Stimulated activated CD4-positive, alpha-beta T cell treated with anti-CD3 and anti-CD28 coated beads, Interleukin-2, amount 100 ng/mL, for 48 hours (primary cell): ENCODE measurements at places on chromosomes 13 and 19.

- DNase-seq = no peak
Measured at GRCh38 chr19:39935364-39935661, 879 bp upstream of the FCGBP start.

DNA sequence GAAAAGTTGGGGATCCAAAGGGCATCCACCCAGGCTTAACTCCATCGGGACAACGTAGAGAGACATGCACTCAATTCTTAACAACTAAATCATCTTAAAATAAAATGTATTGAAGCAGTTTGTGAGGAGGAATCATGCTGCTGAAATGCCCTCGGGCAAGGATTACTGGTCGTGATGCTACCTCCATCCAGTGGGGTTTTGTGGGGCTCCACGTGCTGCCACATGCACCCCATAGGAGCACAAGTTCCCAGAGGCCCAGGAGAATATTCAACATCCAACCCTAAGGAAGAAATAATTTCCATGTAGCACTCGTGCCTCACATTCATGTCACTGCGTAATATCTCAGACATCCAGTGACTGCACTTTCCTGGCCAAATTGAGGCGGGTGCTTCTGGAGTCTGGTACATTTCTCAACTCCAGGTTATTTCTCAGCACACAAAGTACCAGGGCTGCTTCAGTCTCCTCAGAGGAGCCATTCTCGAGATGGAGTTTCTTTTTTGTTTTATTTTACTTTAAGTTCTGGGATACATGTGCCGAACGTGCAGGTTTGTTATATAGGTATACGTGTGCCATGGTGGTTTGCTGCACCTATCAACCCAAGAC is 429.8 kb downstream of the FOXO1 start:
- DNase-seq = no peak

DNA sequence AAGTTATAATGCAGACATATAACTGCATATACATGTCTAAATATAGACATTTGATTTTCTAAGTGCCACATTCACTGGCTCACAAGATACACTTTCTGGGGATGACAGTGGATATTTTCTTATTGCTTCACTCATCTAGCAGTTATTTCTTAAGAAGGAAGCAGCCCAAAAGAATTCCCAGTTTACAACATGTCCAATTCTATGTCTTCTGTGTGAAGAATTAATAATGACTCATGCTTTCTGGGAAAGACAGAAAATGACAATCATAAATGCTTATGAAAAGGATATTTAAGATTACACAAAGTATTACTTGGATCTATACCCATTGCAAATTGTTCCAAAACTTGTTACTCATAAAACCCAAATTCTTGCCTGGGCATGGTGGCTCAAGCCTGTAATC is 543.4 kb downstream of the SUCLA2 start:
- no peak for DNase-seq

- DNase-seq = no peak
Measured at GRCh38 chr13:113631341-113632095, 26.5 kb downstream of the ATP4B start.

- DNase-seq = no peak
Measured at GRCh38 chr13:97914540-97914939, 38.9 kb upstream of the IPO5 start.
